ENCODE measurements at places on chromosomes 5 and 9.

GRCh38 chr9:136564379-136564988 is 18.6 kb upstream of the NOTCH1 start:
- no peak for DNase-seq

- DNase-seq: no peak
These were observed 11.1 kb downstream of the FPGS start for GRCh38 chr9:127813686-127814226.

- no peak for DNase-seq
These were observed 36.5 kb upstream of the SLC9A3 start for GRCh38 chr5:560792-561166.

GRCh38 chr5:37840053-37841034 is 503 bp upstream of the GDNF start:
- no peak for DNase-seq

GRCh38 chr5:55551904-55552303 is 17.1 kb upstream of the PLPP1 start:
- DNase-seq: no peak

DNA sequence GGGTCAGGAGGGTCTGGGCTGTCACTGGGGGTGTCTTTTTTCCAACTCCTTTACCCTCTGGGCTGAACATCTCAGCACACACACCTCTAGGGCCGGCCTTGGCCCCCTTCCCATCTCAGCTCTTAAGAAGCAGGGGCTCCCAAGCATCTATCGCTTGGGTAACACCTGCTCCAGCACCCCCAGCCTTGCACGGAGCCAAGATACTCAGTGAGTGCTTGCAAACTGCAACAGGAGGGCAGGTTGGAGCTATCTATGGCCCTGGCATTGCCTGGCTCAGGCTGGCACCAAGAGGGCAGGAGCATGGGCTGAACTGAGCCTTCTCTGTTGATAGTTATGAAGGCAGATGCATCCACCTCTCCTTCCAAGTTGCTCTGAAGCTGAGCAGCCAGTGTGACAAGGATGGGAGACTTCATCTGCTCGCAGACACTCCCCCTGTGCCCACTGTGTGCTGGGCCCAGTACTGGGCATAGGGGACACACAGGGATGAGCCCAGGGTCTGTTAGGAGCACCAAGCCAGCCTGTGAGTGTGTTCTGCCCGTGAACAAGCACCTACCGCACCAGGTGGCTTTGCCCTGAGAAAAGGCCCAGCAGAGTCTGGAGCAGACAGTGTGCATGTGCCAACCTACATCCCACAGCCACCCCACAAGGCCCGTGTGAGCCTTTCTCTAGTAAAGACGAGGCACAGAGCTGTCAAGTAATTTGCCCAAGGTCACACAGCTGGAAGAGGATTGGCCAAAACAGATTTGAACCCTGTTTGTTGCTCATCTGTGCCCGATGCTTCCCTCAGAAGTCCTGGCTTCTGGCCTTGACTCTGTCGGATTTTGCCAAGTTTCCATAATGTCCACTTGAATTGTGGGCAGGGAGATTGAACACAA is 58.2 kb downstream of the PHF2 start:
- DNase-seq: no peak

DNA sequence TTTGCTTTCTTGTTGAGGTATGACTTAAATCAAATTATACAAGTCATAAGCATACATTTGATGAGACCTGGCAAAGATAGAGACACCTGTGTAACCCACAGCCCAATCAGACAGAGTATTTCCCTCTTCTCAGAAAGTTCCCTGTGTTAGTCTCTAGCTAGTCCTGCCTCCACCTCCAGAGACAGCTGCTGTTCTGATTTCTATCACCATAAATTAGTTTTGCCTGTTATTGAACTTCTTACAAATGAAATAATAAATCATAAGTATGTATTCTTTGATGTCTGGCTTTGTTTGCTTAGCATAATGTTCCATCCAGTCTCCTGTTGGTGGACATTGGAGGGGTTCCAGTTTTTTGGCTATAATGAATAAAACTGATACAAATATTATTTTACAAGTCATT is 194.5 kb downstream of the ICE1 start:
- no peak for DNase-seq

DNA sequence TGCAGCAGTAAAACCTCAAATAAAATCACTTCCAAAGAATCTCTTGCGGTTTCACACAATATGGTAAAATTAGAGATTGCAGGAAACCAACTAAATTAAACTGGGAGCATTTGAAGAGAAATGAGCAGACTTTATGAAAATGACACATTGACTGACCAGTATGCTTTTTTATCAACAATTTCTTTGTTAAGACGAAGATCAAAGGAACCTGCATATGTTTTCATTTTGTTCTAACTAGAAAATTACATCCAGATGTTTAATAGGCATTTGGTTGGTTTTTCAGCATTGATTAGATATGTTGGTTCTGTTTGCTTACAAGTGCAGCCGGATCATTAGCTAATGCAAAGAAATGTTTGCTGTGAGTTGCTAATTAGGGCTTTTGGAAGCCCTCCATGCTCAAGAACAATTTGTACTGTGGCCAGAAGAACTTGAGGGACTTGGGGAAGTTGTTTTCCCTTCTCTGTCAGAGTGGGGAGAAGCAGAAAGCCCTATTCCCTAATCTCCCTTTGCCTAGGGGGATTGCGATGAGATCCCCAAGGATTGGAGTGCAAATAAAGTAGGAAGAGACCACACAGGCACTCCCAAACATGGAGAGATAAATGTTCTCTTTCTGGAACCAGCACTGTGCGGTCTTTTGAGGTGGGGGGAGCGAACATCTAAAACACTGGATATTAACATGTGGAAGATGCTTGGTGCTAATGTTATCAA is 4.5 kb upstream of the TLE1 start:
- DNase-seq: no peak
